GM13976 (cell line): ENCODE measurements at places on chromosomes 1 and 21.

- DNase-seq, result no peak
These were observed 15.4 kb downstream of the KCNJ15 start for GRCh38 chr21:38272215-38272614.

- DNase-seq, result no peak
These were observed 317.5 kb downstream of the HHAT start for GRCh38 chr1:210646258-210646616.

GRCh38 chr21:34078915-34079314 is 5.5 kb downstream of the MRPS6 start:
- DNase-seq, result no peak

DNA sequence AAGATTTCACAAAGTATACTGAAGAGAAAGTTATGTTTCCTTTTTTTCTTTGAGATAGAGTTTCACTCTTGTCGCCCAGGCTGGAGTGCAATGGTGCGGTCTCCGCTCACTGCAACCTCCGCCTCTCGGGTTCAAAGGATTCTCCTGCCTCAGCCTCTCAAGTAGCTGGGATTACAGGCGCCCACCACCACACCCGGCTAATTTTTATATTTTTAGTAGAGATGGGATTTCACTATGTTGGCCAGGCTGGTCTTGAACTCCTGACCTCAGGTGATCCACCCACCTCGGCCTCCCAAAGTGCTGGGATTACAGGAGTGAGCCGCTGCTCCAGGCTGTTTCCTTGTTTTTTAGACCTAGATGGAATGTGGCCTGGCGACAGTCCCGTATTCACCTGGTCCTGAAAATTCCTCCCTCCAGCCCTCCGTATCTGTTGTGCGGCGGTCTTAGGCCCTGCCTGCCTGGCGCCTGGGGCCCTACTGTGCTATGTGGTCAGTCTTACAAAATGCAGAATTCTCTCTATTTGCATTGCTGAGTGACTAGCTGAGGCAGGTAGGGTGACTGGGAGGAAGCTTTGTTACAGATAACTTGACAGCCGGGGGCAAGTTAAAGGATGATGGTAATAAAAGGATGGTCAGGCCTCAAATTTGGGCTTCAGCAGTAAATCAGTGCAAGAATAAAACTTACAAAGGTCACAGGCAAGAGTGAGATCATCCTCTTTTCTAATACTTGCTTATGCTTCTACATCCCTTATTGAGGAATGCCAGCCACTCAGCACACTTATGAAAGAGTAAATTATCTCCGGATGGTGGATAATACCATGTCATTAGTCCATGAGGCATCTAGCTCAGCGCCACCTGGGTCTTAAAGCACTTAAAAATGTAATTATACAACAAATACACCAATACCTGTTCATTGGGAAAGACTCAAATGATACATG is 30.3 kb downstream of the PARK7 start:
- DNase-seq, result no peak
